ENCODE measurements at places on chromosomes 4 and X.

DNA sequence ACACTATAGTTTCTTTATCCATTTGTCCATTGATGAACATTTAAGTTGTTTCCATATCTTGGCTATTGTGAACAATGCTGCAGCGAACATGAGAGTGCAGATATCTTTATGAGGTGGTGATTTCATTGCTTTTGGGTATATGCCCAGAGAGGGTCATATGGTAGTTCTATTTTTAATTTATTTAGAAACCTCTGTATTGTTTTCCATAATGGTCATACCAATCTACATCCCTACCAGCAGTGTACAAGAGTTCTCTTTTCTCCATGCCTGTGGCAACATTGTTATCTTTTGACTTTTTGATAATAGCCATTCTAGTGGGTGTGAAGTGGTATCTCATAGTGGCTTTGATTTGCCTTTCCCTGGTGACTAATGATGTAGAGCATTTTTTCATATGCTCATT, 48.8 kb downstream of the EDA start:
- DNase-seq = no peak

- no peak for DNase-seq
These were observed 65.3 kb downstream of the CASP3 start for GRCh38 chr4:184583738-184584502.

GRCh38 chr4:8896071-8896470, 24.4 kb upstream of the HMX1 start:
- no peak for DNase-seq

DNA sequence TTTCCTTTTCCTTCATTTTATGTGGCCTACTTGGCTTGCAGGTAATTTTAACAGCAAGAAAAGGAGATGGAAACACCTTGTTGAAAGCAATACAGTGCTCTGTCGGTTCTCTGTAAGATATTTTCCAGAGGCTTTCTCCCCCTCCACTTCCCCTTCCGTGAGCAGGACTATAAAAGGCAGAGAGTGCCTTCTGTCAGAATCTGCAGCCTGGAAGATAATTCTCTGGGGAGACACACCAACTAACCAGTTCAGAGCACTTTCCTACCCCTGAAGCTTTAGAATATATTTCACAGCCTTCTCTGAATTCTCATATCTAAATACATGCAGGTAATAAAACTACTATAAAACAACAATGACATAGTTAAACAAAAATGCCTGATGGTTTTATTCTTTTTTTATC, 141.1 kb downstream of the IDS start:
- no peak for DNase-seq

GRCh38 chrX:137549851-137550664, 15.9 kb upstream of the ZIC3 start:
- no peak for DNase-seq

DNA sequence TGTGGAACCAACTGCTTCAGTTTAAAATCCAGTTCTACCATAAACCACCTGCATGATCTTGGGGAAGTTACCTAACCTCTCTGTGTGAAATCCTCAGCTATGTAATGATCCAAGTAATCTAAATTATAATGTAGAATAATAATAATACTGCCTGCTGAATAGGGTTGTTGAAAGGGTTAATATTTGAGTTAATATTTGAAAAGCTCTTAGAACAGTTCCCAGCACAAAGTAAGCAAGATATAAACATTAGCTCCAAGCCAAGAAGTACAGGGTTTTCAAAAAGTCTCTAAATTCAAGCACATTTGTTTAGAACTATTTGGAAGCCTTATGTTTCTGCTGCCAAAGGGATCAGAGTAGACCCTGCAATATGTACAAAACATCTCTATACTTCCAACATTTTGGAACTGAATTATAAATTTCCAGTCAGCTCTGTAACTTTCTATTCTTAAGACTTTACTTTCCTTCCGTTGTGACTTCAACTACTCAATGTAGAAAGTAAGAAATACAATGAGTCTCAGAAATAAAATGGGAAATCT, 76.7 kb upstream of the FAM9C start:
- no peak for DNase-seq

- no peak for DNase-seq
These were observed 57.7 kb downstream of the HPGDS start for GRCh38 chr4:94284889-94285288.

DNA sequence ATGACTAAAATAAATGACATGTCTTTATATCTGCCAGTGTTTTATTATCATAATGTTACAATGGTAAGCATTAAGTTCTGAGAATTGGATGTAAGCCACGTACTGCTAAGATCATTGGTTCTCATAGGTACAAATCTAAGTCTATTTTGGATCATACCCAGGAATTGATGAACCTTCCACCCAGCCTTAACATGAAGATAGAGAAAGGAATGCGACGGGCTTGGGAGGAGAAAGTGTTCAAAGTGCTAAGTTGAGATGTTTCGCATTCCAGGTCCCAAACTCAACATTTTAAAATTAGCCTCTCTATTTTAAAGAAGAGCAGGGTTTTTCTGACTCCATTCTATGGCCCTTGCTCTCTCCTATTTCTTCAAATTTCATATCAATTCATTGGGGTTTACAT, 54.9 kb upstream of the FRAS1 start:
- no peak for DNase-seq

- no peak for DNase-seq
These were observed 55.2 kb downstream of the RTL3 start for GRCh38 chrX:78603908-78604307.

DNA sequence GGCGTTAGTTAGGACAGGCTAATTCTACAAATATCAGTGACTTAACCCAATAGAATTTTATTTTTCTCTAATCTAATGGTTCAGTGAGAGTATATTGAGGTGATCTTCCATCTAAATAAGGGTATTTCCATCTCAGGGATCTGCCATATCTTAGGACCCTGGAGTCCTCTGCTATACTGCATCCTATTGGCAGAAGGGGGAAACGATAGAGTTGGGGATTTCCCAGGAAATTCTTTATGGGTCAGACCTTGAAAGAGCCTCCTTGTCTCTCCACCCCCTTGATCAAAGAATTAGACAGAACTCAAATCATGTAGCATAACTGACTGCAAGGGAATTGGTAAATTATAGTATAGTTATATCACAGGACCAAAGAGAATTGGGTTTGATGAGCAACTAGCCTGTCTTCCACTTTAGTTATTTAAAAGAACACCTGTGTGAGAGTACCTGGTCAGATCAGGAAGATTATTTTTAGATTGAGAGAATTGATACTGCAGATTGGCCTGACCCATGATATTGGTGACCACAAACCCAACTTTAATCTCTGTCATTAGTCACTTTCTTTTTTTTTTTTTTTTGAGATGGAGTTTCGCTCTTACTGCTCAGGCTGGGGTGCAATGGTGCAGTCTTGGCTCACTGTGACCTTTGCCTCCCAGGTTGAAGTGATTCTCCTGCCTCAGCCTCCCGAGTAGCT, 25.6 kb downstream of the SMARCA5 start:
- no peak for DNase-seq

DNA sequence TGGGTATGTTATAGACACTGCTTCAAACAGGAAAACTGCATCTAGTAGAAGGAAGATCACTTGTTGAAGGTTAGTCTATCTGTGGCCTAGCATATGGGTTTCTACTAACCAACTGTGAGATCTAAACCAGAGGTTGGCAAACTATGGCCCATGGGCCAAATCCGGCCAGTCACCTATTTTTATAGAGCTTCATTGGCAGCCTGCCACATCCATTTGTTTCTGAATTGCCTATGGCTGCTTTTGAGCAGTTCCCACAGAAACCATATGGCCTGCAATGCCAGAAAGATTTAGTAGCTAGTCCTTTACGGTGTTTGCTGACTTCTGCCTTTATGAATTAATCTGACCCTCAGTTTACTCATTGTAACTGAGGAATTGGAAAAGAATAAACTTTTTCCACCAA, 71.1 kb downstream of the MID1 start:
- DNase-seq = no peak

DNA sequence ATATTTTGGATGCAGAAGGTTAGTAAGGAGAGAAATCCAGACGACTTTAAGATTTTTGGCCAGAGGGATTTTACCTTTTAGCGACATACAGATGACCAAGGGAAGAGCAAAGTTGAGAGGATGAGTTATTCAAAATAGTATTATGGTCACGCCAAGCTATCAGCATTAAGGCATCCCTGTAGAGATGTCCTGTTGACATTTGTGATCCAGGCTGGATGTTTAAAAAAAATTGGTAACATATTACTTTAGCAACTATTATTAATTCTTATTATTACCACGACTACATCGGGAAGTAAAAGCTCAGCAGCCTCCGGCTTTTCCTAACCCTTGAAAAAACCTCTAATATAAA, 562 bp upstream of the OSTC start:
- no peak for DNase-seq

- no peak for DNase-seq
These were observed 234.7 kb downstream of the OR13H1 start for GRCh38 chrX:131778269-131779218.

DNA sequence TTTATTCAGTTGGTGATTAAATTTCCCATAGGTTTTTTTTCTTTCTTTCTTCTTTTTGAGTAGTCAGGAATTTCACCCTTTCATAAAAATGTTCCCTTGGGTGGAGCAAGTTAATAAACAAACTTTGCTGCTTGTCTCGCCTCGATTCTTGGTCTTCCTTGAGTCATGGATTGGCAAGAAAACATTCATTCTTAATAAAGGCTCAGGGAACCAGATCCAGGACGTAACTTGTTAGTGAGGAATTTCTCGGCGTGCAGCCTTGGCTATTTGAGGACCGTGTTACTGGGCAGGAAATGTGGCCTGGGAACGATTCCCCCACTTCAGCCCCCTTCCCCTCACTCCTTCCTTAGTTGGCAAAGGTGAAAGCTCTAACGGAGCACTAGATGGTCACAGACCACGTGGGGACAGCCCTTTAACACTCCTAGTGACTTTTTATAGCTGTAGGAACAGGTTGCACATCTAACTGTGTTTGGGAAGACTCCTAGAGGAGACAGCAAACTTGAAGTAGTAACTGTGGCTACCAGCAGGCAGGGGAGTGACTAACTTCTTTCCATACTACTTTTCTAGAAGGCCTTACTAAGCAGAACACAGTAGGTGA, 106.8 kb downstream of the UCHL1 start:
- DNase-seq = no peak

DNA sequence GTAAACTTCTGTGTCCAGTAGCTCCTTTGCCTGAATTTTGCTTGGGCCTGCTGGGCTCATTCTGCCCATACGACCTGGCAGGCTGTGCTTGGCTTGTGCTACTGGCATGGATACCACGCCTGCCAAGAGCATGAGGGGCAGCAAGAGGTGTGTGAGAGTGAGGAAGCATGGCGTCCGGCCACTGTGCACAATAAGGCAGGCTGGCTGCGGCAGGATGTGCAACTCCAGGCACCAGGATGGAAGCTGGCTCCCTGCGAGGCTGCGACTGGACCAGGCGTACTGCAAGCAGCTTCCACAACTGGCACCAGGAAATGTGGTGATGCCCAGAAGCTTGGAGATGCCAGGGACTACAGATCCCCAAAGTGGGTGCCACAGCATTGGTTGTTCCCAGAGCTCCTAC, 709.3 kb downstream of the PCDH18 start:
- no peak for DNase-seq
